Fibroblast of lung (primary cell): ENCODE measurements at places on chromosomes 7 and 10.

DNA sequence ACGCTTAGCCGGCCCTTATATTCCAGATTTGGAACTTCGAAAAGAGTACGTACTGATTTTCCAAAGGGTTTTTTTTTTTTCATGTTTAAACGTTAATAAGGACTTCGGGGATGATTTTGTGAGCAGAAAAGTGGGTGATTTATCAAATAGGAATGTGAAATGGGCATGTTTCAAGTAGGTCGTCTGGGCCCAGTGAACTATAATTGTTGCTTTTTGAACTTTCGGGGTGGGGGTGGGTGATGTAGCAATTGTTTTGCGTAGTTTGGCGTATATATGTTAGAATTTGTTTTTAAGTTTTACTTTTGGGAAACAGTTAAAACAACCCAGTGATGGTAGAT, 299 bp upstream of the PBLD start:
- DNase-seq: no peak

GRCh38 chr7:110809832-110810231, 281.1 kb upstream of the LRRN3 start:
- DNase-seq: no peak

DNA sequence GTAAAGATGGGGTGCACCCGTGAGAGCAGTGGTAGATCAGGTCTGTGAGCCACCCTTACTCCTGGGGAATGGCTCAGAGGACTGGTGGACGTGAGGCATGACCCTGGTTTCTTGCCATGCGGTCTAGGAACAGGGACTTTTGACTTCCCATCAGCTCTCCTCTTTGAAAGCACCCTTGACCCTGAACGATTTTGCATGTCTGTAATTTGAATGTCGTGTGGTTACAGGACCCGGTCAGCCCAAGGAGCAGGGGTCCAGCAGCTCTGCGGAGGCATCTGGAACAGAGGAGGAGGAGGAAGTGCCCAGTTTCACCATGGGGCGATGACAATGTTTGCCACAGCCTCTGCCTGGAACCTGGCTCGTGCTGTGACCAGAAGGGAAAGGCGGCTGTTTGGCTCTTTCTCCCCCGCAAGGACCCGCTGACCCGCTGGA, 8.6 kb upstream of the ORAI2 start:
- DNase-seq: no peak

DNA sequence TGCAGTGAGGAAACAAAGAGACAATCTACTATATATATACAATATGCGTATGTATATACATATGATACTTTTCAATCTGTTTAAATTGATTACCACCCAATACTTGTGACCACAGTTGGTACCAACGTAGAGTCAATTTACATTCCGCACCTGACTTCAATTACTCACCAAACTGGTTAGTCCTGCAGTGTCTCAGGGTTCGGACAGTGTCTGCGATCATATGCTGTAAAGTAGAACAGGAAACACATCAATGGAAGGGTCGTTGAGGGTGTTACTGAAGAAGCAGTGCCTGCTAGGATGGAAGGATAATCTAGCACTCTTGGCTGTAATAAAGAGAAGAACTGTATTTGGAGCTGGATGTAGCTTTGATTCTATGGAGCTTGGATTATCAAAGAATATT, 179.7 kb upstream of the CDCA7L start:
- DNase-seq: no peak

DNA sequence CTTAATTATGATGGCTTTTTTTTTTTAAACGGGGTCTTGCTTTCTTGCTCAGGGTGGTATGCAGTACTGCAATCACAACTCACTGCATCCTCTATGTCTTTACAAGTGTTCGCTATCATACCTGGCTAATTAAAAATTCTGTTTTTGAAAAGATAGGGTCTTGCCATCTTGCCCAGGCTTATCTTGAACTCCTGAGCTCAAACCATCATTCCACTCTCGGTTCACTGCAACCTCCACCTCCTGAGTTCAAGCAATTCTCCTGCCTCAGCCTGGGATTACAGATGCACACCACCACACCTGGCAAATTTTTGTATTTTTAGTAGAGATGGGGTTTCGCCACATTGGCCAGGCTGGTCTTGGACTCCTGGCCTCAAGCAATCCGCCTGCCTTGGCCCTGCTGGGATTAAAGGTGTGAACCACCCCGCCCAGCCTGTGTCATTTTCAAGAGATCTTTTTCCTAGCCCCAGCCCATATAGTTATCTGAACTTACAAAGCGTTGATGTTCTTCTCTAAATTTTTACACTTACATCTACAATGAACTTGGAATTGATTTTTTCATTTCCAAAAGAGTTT, 6.0 kb downstream of the HNRNPF start:
- no peak for DNase-seq

DNA sequence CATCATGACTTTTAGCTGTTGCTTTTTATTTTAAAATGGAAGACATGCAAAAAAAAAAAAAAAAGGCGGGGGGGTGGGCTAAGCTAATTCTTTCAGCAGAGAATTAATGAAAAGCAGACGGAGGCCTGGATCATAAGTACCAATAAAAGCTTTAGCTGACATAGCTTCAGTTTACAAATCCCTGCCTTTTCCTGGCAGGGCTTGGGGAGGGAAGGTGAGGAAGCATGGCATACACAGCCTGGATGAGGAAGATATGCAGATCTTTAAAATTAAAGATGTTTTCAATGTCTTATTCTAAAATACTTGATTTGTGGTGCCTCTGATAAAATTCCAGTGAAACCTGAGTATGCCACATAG, 57.0 kb downstream of the ICA1 start:
- DNase-seq: no peak

DNA sequence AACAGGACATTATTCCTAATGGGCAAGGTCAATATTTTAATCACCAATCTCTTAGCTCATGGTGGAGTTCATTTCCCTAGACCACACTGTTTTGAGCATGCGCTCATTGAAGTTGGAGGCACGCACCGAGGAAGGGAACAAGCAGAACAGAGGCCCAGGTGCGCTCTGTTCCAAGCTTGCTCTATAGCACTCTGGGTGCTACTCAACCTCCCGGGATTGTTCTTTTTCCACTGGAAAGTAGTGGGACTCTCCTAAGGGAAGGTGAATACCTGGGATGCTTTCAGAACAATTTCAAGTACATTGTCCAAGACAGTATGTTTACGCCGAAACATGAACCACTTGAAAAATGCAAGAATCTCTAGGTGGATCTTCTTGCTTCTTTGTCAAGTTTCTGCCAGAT, 16.2 kb downstream of the PLXNA4 start:
- no peak for DNase-seq

GRCh38 chr10:25028711-25029110, 12.3 kb downstream of the THNSL1 start:
- DNase-seq: peak; percentile 32

DNA sequence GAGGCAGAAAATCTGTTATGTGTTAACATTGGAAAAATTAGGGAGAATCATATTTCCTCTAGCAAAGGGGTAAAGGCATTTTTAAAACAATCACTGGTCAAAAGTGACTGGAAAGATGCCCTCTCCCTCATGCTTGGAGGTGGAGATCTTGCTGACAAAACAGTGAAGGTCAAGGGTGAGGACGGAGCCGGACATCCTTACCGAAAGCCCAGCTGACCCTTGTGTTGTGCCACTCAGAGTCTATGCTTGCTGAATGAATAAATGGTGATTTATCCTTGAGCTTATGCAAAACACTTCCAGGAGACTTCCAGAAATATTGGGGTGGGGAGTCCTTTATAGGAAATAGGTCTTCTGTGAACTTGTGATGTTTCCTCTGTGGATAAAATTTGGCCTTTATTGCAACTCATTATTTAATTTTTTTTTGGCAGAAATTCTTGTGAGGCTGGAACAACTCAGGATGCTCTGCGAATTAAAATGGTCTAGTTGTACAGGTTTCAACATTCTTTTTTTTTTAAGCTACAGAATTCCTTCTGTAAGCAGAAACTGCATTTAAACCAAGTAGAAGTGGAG, 28.3 kb upstream of the ELMO1 start:
- no peak for DNase-seq

DNA sequence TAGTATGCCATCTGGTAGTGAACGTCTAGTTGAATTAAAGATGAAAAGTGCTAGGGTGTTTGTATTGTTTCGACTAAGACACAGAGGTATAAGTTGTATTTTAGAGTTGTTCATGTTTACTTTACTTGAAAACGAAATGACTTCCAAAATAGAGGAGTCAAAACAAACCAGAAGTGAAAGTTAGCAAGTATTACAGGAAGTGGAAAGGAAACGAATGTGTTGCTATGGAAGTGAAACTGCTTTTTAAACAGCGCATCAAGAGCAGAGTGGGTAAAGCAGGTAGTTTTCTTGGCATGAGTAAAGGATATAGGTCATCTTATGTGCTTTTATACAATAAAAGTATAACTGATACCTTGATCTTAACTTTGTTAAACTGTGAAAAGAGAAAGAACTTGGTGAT, 20.0 kb upstream of the GALNTL5 start:
- no peak for DNase-seq

DNA sequence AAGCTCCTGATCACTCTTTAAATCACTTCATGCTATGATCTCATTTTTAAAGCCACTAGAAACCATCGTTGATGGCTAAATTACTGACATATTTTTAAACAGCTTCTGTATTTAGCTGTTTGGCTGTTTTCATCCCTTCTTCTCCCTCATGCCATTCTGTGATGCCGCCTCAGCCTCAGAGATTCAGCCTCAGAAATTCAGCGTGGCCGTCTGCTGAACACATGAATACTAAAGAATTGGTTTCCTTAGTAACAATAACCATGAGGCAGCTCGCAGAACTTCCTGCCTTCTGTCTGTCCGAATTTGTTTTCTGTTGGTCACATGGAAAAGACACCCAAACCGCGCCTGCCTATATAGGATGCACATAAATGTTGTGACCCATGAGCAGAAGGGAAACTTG, 31.0 kb upstream of the FZD1 start:
- no peak for DNase-seq
